Renal cortical epithelial cell (primary cell): ENCODE measurements at places on chromosomes 1 and 21. TPM values are rescaled to one million over a fixed set of nuclear protein-coding genes. Genes with fewer than 3 reads are reported as not detected.

The PALMD gene
- 0.20 TPM in 1 of 2 replicates, not detected in the other for total RNA-seq

The FCMR gene
- total RNA-seq, result 0.05 TPM in 1 of 2 replicates, not detected in the other

The TNFRSF8 gene
- not detected in 2 replicates for total RNA-seq

The KRTAP12-2 gene
- not detected in 2 replicates for total RNA-seq

The SELE gene
- not detected in 2 replicates for total RNA-seq

The SCAMP3 gene
- total RNA-seq, result 23.6 and 42.1 TPM in 2 replicates

The SH2D1B gene
- not detected in 2 replicates for total RNA-seq

The FMO4 gene
- total RNA-seq, result 3.5 and 6.0 TPM in 2 replicates

The TPTE gene
- not detected in 2 replicates for total RNA-seq

The CDK18 gene
- total RNA-seq, result 14.6 and 21.1 TPM in 2 replicates

The SYDE2 gene
- 6.4 and 9.7 TPM in 2 replicates for total RNA-seq

The KLHDC9 gene
- 10.8 and 11.5 TPM in 2 replicates for total RNA-seq

The CFHR2 gene
- not detected in 2 replicates for total RNA-seq
